NCI-H187 treated with DMSO at 0.1 percent for 48 hours (cell line): ENCODE measurements at places on chromosomes 3 and 15.

DNA sequence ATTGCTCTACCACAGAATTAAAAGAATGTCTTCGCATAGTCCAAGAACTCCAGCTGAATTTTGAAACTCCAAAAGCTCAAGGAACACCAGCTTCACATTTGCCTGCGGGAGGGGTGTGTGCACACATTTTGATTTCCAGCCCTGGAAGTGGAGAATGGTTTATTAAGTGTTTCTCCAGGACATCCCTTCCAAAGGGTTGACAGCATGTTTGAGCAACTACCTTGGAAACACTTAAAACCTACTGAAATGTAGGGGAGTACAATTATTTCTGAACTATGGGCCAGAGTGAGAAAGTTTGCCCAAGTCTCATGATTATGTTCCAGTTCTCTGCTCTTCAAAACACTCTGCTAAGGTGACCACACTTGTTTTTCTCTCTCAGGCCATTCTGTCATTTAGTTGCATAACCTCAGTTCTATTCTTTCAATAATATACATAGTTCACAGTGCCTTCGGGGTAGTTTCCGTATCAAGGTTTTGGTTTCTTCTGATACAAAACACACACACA lies 7.9 kb downstream of the ACP3 start:
- no peak for DNase-seq

- DNase-seq = no peak
Observed at GRCh38 chr3:9786209-9786739, 6.0 kb downstream of the TADA3 start.

DNA sequence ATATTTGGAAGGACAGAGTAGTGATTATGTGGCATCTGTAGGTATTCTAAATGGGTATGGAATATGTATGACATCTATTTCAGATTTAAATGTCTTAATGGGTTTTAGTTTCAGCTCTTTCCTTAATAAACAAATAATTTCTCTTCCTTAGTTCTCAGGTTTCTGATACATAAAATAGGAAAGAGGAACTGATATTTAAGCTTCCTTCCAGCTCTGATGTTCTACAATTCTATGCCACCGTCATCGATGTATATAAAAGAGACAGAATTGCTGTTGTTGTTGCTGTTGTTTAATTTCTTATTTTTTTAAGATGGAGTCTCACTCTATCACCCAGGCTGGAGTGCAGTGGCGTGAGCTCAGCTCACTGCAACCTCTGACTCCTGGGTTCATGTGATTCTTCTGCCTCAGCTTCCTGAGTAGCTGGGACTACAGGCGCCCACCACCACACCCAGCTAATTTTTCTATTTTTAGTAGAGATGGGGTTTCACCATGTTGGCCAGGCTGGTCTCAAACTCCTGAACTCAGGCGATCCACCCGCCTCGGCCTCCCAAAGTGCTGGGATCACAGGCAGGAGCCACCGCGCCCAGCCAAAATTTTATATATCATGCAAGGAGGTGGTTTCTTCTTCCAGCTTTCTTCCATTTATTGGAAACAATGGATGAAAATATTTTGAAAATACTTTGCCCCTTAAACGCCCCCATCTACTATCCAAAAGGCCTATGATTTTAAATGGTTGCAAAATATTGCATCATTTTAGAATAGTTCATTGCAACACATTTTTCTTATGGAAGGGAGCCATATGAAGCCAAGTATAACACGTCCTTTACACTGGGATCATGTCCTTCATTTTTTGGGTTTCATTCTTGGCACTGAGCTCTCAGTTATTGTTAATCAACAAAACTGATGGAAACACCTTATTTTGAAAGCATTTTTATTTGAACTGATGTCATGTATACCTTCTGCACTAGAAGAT lies 13.9 kb upstream of the C15orf61 start:
- DNase-seq = no peak

GRCh38 chr3:135018149-135018923 lies 223.3 kb downstream of the EPHB1 start:
- DNase-seq = no peak

- no peak for DNase-seq
Observed at GRCh38 chr15:35956056-35956455, 410.1 kb upstream of the DPH6 start.

DNA sequence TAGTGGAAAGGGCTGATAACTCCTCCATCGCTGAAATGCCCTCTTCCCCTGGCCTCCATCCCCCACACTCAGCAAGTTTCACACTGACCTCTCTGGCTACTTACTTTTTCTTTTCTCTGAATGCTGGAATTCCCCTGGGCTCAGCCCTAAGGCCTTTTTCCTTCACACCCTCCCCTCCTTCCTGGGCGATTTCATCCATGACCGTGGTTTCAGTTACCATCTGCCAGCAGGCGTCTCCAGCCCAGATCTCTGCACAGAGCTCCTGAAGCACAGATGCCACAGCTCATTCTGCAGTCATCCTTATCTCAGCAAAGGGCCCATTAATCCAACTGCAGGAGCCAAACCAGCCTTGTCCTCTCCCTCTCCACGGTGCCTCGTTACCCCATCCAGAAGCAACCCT lies 114.0 kb downstream of the RFTN1 start:
- no peak for DNase-seq

- no peak for DNase-seq
Observed at GRCh38 chr3:101695779-101696372, 9.4 kb upstream of the RPL24 start.

- no peak for DNase-seq
Observed at GRCh38 chr15:99326235-99326634, 75.0 kb downstream of the LRRC28 start.

DNA sequence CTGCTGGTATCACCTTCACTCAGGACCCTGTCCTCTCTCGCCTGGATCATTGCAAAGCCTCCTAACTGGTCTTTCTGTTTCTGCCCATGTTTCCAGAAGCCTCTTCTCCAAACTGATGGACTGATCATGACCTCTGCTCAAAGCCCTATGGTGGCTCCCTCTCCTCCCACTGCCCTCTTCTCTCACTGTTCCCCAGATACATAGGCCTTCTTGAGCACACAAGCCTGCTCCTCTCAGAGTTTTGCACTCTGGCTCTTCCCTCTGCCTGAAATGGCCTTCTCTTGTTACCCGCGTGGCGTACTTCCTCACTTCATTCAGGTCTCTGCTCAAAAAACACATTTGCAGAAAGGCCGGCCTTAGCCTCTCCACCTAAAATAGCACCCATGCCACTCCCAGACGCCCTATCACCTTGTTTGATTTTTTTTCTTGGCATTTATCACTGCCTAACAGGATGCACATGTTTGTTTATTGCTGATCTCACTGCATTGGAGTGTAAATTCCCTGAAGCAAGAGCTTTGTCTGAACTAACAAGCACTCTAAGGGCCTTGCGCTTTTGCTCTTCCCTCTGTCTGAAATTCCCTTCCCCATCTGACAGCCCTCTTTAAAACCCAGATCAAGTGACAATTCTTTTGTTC lies 1.4 kb upstream of the ETFA start:
- DNase-seq = no peak

GRCh38 chr3:178302966-178303930 lies 233.0 kb upstream of the KCNMB2 start:
- DNase-seq = no peak

GRCh38 chr3:152127058-152127457 lies 141.7 kb upstream of the MBNL1 start:
- no peak for DNase-seq

- no peak for DNase-seq
Observed at GRCh38 chr15:97597801-97598200, 362.7 kb upstream of the ARRDC4 start.
